ENCODE measurements at places on chromosomes 13 and 19. TPM values are rescaled to one million over a fixed set of nuclear protein-coding genes. Genes with fewer than 3 reads are reported as not detected.

- no peak overlapping the region for H3K4me3 ChIP-seq
- no peaks in the 10 kb centered on the region for H3K4me1 ChIP-seq
- H3K27me3 ChIP-seq = peaks cover 61% of the 10 kb centered on the region
- no peak for DNase-seq
- no peak overlapping the region for H3K27ac ChIP-seq
- no peaks in the 10 kb centered on the region for H3K36me3 ChIP-seq
Observed at GRCh38 chr13:110310541-110311442, 3.7 kb downstream of the COL4A2 start.

Gene ICAM4
- 5.5 TPM for polyA plus RNA-seq

Gene ZNF20
- 0.38 TPM for polyA plus RNA-seq

- H3K36me3 ChIP-seq = no peaks in the 10 kb centered on the region
- no peaks in the 10 kb centered on the region for H3K27me3 ChIP-seq
- H3K4me1 ChIP-seq = peaks cover 3% of the 10 kb centered on the region
- DNase-seq = peak; percentile 73
Observed at GRCh38 chr19:29694669-29695627, 20.1 kb downstream of the C19orf12 start.

GRCh38 chr19:12085074-12085818 is 20.7 kb downstream of the ZNF844 start:
- H3K27ac ChIP-seq = no peak overlapping the region
- H3K4me1 ChIP-seq = no peaks in the 10 kb centered on the region
- no peaks in the 10 kb centered on the region for H3K27me3 ChIP-seq
- no peaks in the 10 kb centered on the region for H3K36me3 ChIP-seq
- no peak for DNase-seq

GRCh38 chr19:13461536-13461935 is 44.7 kb downstream of the CACNA1A start:
- no peaks in the 10 kb centered on the region for H3K4me1 ChIP-seq
- H3K27ac ChIP-seq = no peak overlapping the region
- no peaks in the 10 kb centered on the region for H3K27me3 ChIP-seq
- H3K36me3 ChIP-seq = no peaks in the 10 kb centered on the region

GRCh38 chr19:38684078-38684861 is 36.8 kb downstream of the ACTN4 start:
- peaks cover 94% of the 10 kb centered on the region for H3K4me1 ChIP-seq
- no peaks in the 10 kb centered on the region for H3K27me3 ChIP-seq
- DNase-seq = peak; percentile 96
- H3K4me3 ChIP-seq = no peak overlapping the region

- peaks cover 37% of the 10 kb centered on the region for H3K27me3 ChIP-seq
- no peaks in the 10 kb centered on the region for H3K36me3 ChIP-seq
- no peak for DNase-seq
- H3K27ac ChIP-seq = no peak overlapping the region
Observed at GRCh38 chr19:47445937-47446402, 25.7 kb downstream of the SLC8A2 start.

Gene TMEM272
- polyA plus RNA-seq = not detected

Gene ALKBH7
- polyA plus RNA-seq = 20.9 TPM

- peak overlapping the region; percentile 56 for H3K4me3 ChIP-seq
- peaks cover 25% of the 10 kb centered on the region for H3K4me1 ChIP-seq
- H3K27ac ChIP-seq = no peak overlapping the region
- H3K27me3 ChIP-seq = peaks cover 16% of the 10 kb centered on the region
- H3K36me3 ChIP-seq = no peaks in the 10 kb centered on the region
Observed at GRCh38 chr19:42313840-42314755, 989 bp downstream of the TMEM145 start.

Gene IQCN
- polyA plus RNA-seq = not detected

DNA sequence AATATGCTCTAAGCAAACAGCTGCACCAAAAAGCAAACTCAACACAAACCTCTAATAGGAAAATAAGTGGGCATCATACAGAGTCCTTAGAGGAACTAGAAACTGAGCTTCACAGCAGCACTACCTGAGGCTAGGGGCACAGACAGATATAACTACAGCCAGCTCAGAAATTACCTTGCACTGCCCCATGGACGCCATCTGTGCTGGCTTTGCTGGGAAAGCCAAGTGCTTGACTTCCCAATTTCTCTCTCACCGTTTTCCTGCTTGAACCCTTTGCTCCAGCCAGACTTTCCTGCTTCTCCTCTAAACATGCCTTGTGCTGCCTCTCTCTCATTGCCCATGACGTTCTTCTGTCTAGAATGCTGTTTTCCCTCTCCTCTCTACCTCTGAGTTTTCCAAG is 29.3 kb downstream of the MTUS2 start:
- H3K27me3 ChIP-seq = no peaks in the 10 kb centered on the region
- H3K36me3 ChIP-seq = no peaks in the 10 kb centered on the region
- no peak overlapping the region for H3K4me3 ChIP-seq
- DNase-seq = no peak
- no peaks in the 10 kb centered on the region for H3K4me1 ChIP-seq

Gene NKPD1
- not detected for polyA plus RNA-seq

DNA sequence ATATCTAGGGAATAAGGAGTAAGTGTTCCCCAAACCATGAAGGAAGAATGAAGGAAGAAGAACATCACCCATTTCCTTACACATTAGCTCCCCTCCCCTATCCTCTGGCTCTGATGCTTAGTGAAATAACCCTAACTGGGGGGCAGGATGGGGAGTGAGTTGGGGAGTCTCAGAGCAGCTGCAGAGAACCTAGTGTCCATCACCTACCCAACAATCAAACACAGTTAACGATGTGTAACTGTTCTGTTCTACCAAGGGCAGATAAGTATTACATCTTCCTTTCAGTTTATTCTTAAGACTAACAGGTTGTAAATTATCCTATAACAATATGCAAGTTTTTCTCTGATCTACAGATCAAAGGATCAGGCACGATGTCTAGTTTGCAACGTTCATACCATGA is 12.8 kb downstream of the ELF1 start:
- H3K36me3 ChIP-seq = no peaks in the 10 kb centered on the region
- H3K27ac ChIP-seq = peak overlapping the region; percentile 48
- peaks cover 59% of the 10 kb centered on the region for H3K4me1 ChIP-seq
- H3K27me3 ChIP-seq = no peaks in the 10 kb centered on the region
- no peak overlapping the region for H3K4me3 ChIP-seq

- DNase-seq = no peak
- H3K27me3 ChIP-seq = no peaks in the 10 kb centered on the region
- no peaks in the 10 kb centered on the region for H3K36me3 ChIP-seq
- H3K27ac ChIP-seq = no peak overlapping the region
- H3K4me1 ChIP-seq = no peaks in the 10 kb centered on the region
Observed at GRCh38 chr13:109309625-109310363, 476.6 kb downstream of the IRS2 start.

Gene CAMSAP3
- polyA plus RNA-seq = not detected

Gene SLC17A7
- polyA plus RNA-seq = 0.09 TPM

Gene CPAMD8
- 5.1 TPM for polyA plus RNA-seq

Gene CD37
- 147 TPM for polyA plus RNA-seq

- no peaks in the 10 kb centered on the region for H3K36me3 ChIP-seq
- H3K4me1 ChIP-seq = no peaks in the 10 kb centered on the region
- H3K27me3 ChIP-seq = no peaks in the 10 kb centered on the region
- H3K4me3 ChIP-seq = no peak overlapping the region
Observed at GRCh38 chr19:52244021-52244420, 25.4 kb upstream of the ZNF766 start.

Gene CDC37
- polyA plus RNA-seq = 49.3 TPM

DNA sequence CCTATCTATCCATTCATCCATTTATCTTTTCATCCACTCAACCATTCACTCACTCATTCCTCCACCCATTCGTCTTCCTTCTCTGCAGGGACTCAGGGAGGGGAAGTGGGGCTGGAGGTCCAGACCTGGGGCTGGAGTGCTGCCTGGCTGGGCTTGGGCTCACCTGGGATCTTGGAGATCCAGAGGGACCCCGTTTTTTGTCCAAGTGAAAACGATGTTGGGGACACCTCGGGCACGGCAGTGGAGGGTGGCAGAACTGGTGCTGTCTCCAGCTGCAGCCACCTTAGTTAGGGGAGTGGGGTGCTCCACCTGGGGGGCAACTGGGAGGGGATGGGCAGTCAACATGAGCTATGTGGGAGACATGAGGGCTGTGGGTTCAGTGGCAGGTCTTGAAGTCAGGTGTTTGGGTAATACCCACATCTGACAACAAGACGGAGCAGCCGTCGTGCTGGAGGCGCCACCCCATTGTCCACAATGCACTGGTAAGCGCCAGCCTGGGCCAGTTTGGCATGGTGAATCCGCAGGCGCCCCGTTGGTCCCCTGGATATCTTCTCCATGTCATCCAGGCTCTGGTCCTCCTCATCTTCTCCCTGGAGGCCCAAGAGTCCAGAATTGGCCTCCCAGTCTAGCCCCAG is 10.2 kb downstream of the NPHS1 start:
- H3K36me3 ChIP-seq = no peaks in the 10 kb centered on the region
- H3K27ac ChIP-seq = no peak overlapping the region
- peaks cover 9% of the 10 kb centered on the region for H3K4me1 ChIP-seq
- H3K27me3 ChIP-seq = peaks cover 39% of the 10 kb centered on the region

DNA sequence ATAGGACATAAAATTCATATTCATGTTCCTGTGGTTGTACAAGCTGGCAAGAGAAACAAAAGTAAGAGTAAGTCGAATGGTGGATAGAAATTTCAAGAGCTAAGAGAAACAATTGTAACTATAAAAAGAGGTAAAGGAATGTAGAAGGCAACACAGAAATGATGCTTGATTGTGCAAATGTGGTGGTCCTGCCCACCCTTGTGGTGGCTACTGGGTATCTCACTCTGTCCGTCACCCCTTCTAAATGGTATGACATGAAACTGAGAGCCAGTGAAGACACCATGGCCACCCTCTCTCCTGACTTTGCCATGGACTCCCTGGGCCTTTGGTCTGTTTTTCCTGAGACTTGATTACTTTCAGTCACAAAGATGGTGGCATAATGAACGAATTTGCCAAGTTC is 925.9 kb upstream of the SLITRK6 start:
- no peak overlapping the region for H3K4me3 ChIP-seq
- H3K4me1 ChIP-seq = no peaks in the 10 kb centered on the region
- H3K36me3 ChIP-seq = no peaks in the 10 kb centered on the region
- no peaks in the 10 kb centered on the region for H3K27me3 ChIP-seq
- no peak overlapping the region for H3K27ac ChIP-seq

DNA sequence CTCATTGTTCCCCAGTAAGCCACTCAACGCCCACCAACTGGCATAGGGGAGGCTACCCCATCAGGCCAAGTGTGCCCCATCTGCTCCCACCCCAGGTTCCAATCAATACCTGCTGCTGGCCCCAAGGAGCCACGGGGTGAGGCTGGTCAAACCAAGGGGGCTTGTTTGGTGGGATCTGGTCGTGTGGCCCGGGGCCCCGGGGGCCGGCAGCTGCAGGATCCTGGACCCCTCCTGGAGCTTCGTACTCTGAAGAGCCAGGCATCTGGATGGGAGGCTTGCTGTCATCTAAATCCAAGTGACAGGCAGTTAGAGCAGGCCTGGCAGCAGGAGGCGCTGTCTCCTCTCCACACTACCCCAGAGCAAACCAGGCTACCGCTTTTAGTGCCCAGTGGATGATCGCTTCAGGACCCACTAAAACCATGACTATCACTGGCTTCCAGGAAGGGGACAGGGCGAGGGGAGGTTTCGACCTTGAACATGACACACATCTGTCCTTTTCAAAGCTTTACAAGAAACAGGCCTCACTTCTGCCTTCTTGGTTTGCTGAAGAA is 14.2 kb downstream of the CHERP start:
- no peak for DNase-seq
- H3K4me3 ChIP-seq = no peak overlapping the region
- peaks cover 96% of the 10 kb centered on the region for H3K36me3 ChIP-seq
- no peaks in the 10 kb centered on the region for H3K4me1 ChIP-seq
- no peak overlapping the region for H3K27ac ChIP-seq

GRCh38 chr13:46160065-46160464 is 21.9 kb downstream of the LCP1 start:
- no peak for DNase-seq
- peak overlapping the region; percentile 69 for H3K27ac ChIP-seq
- peaks cover 59% of the 10 kb centered on the region for H3K36me3 ChIP-seq
- peaks cover 42% of the 10 kb centered on the region for H3K4me1 ChIP-seq
- no peaks in the 10 kb centered on the region for H3K27me3 ChIP-seq
- no peak overlapping the region for H3K4me3 ChIP-seq

- H3K27ac ChIP-seq = no peak overlapping the region
- peaks cover 2% of the 10 kb centered on the region for H3K27me3 ChIP-seq
- DNase-seq = no peak
- H3K36me3 ChIP-seq = peaks cover 22% of the 10 kb centered on the region
Observed at GRCh38 chr19:47704024-47704423, 9.2 kb upstream of the EHD2 start.

DNA sequence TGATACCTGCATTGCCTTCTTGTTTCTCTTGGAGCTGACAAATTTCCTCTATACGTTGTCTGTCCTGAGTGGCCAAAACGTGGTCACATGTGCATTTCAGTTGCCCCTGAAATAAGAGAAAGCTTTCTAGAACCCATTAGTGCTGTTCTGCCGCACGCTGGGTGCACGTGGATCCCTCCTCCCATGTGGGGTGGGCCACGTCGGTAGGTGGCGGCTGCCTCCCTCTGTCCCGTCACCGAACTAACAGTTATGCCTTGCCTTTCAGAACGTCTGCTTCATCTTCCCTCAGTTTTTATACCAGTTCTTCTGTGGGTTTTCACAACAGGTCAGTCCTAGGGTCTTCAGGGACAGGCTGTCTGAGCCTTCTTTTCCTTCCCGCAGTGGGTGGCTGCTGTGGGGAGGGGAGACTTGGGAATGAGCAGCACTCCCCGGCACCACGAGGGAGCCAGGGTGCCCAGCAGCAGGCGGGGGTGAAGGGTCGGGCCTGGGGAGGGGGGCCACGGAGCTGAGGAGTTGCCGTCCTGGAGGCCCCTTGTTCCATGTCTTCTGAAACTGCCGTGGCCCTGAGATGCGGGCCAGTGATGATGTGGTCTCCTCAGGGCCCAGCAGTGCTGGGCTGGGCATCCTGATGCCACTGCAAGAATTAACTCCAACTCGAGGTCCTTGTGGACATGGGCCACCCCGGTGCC is 109.7 kb upstream of the MCF2L start:
- no peaks in the 10 kb centered on the region for H3K27me3 ChIP-seq
- H3K27ac ChIP-seq = no peak overlapping the region
- no peak overlapping the region for H3K4me3 ChIP-seq
- DNase-seq = no peak
- no peaks in the 10 kb centered on the region for H3K4me1 ChIP-seq
- H3K36me3 ChIP-seq = peaks cover 88% of the 10 kb centered on the region

Gene DOHH
- 4.2 TPM for polyA plus RNA-seq

DNA sequence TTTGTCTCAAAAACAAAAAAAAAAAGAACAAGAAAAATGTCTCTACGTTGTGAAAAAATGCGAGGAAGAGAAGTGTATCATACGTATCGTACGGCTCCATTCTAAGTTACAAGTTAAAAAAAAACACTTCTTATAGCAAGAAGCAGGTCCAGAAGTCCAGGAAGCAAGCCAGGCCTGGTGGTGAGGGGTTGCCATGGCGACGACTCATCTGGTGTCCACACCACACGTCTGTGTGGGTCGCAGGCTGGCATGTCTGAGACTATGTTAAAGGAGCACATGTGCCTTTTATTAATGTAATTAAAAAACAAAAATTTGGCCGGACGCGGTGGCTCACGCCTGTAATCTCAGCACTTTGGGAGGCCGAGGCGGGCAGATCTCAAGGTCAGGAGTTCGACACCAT is 5.9 kb downstream of the MED16 start:
- peaks cover 73% of the 10 kb centered on the region for H3K36me3 ChIP-seq
- H3K27ac ChIP-seq = no peak overlapping the region
- no peaks in the 10 kb centered on the region for H3K27me3 ChIP-seq
- peaks cover 3% of the 10 kb centered on the region for H3K4me1 ChIP-seq

Gene GFY
- polyA plus RNA-seq = not detected

Gene CLEC4G
- 7.1 TPM for polyA plus RNA-seq

Measured in CD14-positive monocyte (primary cell).